ENCODE measurements at places on chromosomes 2 and 18.

- no peak for DNase-seq
These were observed 50.6 kb downstream of the GLI2 start for GRCh38 chr2:120786038-120786960.

GRCh38 chr2:173647681-173648311 is 293.1 kb downstream of the CDCA7 start:
- no peak for DNase-seq

- no peak for DNase-seq
These were observed 141.9 kb upstream of the KCNJ3 start for GRCh38 chr2:154556607-154557006.

- no peak for DNase-seq
These were observed 5.5 kb downstream of the CYB5A start for GRCh38 chr18:74286106-74286855.

DNA sequence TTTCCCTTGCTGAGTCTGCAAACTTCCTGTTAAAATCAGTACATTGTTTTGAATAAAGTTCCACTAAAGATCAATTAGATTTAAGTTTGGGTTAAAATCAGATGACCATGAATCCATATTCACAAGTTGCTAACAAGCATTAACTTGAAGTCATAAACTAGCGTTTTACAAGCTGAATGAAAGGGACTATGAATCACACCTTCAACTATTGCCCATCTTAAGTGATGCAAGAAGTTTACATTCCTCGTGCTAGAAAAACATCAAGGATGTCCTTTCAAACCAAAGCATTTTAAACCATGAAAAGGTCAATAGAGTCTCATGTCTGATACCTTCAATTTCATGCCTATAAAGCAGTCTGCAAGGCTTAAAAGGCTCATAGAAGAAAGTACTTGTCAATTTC is 257.2 kb upstream of the SYT4 start:
- no peak for DNase-seq

DNA sequence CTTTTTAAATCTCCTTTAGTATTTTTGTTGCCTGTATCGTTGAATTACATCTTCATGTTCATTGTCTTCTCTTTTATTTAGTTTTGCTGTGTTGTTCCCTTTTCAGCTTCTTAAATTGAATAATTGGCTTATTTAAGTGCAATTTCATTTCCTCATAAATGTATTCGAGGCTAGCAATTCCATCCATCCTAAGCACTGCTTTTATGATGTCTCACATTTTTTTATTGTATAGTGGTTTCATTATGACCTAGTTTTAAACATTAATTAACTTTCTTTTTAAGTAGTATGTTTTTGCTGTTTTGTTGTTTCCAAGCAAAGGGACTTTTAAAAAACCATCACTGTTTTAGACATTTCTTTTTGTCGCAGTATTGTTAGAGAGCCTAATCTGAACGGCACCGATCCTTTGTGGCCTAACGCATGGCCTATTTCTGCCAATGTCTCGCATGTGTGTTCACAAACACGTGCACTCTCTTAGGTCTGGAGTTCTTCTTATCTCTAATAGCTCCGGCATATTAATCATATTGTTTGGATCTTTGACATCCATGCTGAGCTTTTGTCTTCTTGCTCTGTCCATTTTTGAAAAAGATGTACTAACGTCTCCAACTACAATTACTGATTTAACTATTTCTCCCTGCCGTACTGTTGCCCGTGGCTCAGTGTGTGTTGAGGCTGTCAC is 59.6 kb upstream of the ZNF516 start:
- no peak for DNase-seq

DNA sequence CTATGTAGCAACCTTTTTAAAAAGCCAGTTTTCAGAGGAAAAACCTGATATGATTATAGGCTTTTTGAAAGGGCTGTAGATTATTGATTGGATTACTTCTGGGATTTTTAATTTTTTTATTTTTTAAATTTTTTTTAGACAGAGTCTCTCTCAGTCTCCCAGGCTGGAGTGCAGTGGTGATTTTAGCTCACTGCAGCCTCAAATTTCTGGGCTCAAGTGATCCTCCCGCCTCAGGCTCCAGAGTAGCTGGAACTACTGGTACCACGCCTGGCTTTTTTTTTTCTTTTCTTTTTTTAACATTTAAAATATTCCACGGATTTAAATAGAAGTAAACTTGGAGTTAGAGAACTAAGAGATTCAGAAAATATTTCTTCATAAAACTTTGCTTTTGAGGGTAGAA is 1.2 kb downstream of the MRPL19 start:
- DNase-seq = no peak

DNA sequence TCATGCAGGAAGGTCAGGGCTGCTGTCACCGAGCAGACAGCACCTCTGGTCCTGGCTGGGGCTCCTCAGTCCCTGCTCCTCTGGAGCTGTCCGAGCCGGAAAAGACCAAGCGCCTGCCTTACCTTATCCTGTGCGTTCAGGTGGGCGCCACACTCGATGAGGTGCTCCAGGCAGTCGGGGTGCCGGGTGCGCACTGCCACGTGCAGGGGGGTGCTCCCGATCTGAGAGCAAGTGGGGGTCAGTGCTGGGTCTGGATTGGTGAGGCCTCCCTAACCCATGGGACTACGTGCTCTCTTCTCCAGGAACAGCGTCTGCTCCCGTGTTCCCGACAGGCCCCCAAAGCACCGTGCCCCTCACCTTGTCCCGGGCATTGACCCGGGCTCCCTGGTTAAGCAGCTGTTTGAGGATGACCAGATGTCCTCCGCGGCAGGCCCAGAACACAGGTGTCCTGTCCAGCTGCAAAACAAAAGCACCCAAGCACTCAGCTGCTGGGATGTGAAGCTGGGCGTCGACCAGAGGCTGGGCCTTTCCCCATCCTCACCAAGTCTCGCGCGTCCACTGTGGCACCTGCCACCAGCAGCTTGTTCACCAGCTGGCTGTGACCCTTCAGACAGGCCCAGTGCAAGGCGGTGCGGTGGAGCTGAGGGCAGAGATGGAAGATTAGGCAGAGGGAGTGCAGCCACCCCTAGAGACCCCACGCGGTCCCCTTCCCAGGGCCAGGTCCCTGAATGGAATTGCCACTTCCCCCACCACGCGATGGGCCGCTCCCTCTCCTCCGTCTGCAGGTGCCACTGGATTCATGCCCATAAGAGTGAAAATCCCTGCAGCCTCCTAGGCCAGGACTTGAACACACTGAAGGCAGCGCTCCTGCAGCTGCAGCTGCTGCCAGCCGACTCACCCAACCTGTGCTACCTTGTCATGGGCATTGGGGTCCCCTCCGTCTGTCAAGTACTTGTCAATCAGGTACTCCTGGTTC is 3.7 kb downstream of the ANKRD23 start:
- no peak for DNase-seq

DNA sequence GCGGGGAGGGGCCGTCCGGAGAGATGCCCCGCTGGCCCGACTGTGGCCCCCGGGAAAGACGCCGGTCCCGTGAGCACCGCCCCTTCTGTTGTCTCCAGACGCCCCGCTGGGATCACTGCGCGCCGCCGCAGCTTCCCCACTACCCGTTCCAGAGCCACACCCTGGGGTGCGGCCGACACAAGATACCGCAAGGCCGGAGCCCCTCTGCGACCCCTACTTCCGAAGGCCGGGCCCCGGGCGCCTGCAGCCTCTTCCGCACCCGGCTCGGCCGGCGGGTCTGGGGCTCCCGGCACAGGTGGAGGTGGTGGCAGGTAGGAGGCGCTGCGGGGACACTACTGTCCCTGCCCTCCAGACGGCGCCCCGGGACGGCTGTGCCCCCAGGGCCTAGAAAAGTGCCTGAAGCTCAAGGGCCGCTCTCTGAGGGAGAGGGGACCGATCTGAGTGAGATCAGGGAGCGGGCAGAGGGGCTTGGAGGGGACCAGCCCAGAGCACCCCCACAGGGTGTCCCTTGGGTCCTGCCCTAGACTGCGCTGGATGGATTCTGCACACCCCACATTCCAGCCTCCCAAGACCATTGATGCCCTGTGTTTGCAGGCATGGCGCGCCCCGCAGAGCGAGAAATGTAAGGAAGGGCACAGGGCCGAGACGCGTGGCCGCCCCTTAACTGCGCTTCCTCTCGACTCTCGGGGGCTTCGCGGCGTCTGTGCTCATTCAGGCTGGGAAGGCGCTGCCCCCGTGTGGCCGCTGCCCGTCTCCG is 80.0 kb downstream of the GFPT1 start:
- peak; percentile 80 for DNase-seq

GRCh38 chr2:203490391-203490790 is 44.7 kb downstream of the RAPH1 start:
- DNase-seq = no peak

GRCh38 chr18:77054606-77055428 is 77.8 kb downstream of the MBP start:
- peak; percentile 80 for DNase-seq

- no peak for DNase-seq
These were observed 61.6 kb downstream of the ICOS start for GRCh38 chr2:203997980-203998809.
